Activated CD4-positive, alpha-beta T cell treated with anti-CD3 and anti-CD28 coated beads for 4 hours (primary cell): ENCODE measurements at places on chromosomes 2 and 18.

GRCh38 chr2:104930732-104931131, 76.8 kb downstream of the POU3F3 start:
- no peak for DNase-seq

DNA sequence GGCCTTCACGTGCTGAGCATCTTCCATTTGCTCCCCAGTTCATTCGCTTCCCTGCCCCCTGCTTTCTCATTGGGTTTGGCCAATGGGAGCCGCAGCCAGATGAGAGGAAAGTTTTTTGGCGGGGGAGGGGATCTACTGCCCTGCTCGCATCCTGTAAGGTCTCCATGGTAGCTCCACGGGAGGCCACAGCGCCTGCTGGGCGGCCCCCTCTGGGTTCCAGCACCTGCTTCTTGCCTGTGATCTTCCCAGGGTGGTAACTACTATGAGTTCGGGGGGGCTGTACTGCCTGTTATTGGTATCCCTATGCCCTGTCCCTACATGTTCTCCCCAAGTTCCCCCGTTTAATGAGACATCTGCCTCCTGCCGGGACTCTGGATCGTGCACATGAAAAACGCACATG, 57.2 kb downstream of the INPP5D start:
- DNase-seq = no peak

- no peak for DNase-seq
Observed at GRCh38 chr18:79000997-79001396, 21.4 kb downstream of the SALL3 start.

- no peak for DNase-seq
Observed at GRCh38 chr18:22069916-22070315, 99.5 kb upstream of the GATA6 start.

GRCh38 chr2:80238692-80239469, 65.7 kb downstream of the LRRTM1 start:
- DNase-seq = no peak

DNA sequence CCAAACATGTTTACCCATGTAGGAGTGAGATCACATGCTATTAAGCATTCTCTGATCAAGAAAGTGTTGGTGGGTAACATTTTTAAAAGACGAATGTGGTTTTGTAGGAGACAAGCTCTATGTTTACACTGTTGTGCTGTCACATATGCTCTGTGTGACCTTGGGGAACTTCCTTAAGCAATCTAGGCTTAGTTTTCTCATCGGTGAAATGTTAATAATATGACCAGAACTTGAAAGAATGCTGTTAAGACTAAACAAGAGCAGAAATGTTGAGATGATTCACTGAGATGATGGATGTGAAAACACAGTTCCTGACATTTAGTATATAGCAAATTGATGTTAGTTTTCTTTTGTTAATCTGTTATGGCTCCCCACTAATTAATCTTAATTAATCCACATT, 860.9 kb upstream of the CNTNAP5 start:
- no peak for DNase-seq

DNA sequence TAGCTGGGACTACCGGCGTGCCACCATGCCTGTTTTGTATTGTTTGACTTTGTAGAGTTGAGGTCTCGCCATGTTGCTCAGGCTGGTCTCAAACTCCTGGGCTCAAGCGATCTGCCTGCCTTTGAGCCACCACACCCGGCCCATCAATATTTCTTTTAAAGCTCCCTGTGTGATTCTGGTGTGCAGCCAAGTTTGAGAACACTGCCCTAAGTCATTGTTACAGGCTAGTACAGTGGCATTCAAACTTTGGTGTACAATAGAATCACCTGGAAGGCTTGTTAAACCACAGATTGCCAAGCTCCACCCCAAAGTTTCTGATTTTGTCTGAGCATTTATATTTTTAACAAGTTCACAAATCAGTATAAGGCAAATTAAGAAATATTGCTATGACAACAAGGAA, 99.9 kb downstream of the RBBP8 start:
- no peak for DNase-seq

DNA sequence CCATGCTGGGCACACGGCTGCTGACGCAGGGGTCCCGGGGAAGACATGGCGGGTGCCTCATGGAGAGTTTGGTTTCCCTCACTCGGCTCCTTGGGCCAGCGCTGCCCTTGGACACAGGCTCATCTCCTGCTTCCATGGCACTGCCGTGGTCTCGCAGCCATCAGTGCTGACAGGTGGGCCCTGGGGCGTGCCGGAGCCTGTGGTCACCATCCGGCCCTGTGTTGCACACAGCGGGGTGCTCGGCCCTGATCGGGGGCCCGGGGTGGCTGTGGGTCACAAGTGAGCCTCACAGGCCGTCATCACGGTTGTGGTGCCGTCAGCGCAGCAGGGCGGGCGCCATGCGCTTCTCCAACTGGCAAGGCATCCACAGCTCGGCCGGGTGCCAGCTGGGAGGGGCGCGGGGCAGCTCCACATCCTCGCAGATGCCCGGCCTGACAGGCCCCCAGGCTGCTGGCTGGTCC, 582 bp downstream of the RTP5 start:
- DNase-seq = no peak

- no peak for DNase-seq
Observed at GRCh38 chr2:58475756-58476155, 234.6 kb upstream of the FANCL start.

- DNase-seq = no peak
Observed at GRCh38 chr2:54977149-54977548, 73.1 kb downstream of the RTN4 start.

GRCh38 chr2:181146171-181146570, 165.8 kb downstream of the UBE2E3 start:
- DNase-seq = no peak

DNA sequence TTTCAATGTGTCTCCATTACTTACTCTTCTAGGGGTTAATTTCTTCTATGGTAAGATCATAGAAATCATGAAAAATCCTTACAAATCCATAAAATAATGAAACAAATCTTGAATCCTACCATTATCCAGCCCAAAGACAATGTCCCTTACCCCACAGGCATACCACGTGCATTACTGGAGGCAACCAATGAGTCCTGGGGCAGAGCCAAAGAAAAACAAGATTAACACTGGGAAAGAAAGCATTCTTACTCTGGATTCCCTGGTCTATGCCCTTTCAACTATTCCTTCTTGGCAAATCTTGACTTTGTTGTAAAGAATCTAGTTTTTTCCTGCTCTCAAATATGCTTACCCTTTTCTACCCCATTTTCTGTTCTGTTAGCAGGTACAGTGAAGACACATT, 3.1 kb upstream of the GALNT1 start:
- DNase-seq = no peak

GRCh38 chr18:13480571-13481255, 245.6 kb downstream of the FAM210A start:
- DNase-seq = no peak

- no peak for DNase-seq
Observed at GRCh38 chr18:1624612-1625011, 719.9 kb downstream of the ADCYAP1 start.

DNA sequence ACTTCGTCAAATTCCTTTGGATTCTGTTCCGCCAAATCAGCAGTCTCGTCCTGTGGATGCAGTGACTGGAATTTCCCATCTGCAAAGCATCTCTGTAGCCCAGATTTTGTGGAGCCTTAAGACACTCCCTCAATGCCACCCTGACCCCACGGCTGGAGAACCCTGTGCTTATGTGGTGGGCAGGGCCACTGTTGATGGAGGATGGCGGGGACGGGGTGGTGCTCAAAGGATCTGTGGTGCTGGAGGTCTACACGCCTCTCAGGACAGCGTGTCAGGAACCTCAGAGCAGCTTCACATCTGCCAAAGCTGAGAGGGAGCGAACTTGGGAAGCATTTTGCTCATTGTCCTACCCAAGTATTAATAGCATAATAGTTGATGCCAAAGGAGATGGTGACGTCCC, 200.1 kb downstream of the MGAT5 start:
- DNase-seq = no peak

DNA sequence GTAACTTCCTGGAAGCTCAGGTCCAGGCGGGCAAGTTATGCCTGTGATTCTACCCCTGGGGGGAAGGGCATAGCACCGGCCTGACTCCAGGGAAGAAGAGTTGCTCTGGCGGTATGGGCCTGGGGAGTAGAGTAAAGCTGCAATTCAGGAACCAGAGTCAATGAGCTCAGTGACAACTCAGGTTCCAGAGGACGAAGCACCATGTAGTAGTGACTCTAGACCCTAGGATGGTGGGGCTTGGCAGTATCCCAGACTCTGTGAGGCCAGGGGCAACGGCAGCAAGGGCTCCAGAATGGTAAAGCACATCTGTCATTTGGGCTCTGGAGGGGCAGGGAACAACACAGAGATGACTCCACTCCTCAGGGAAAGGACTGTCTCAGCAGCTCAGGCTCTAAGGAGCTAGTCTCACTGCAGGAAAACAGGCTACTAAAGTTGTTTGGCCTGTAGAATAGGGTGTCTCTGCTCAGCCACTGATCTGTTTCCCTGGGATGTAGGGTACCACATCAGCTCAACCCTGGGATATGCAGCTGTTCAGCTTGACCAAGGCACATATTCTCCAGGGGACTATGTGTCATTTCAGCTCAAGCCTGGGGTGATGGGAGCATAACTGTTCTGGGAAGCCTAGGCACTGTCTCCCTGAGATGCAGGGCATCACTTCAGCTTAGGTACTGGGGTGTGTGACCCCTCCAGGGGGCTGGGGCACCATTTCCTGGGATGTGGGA, 36.2 kb upstream of the RHOB start:
- no peak for DNase-seq

GRCh38 chr2:227016894-227017293, 147.1 kb downstream of the COL4A4 start:
- DNase-seq = no peak

GRCh38 chr2:232894251-232894650, 24.2 kb downstream of the SNORC start:
- DNase-seq = no peak

- no peak for DNase-seq
Observed at GRCh38 chr18:10269261-10269660, 185.2 kb upstream of the APCDD1 start.

- DNase-seq = no peak
Observed at GRCh38 chr18:56803051-56803450, 151.9 kb downstream of the WDR7 start.

DNA sequence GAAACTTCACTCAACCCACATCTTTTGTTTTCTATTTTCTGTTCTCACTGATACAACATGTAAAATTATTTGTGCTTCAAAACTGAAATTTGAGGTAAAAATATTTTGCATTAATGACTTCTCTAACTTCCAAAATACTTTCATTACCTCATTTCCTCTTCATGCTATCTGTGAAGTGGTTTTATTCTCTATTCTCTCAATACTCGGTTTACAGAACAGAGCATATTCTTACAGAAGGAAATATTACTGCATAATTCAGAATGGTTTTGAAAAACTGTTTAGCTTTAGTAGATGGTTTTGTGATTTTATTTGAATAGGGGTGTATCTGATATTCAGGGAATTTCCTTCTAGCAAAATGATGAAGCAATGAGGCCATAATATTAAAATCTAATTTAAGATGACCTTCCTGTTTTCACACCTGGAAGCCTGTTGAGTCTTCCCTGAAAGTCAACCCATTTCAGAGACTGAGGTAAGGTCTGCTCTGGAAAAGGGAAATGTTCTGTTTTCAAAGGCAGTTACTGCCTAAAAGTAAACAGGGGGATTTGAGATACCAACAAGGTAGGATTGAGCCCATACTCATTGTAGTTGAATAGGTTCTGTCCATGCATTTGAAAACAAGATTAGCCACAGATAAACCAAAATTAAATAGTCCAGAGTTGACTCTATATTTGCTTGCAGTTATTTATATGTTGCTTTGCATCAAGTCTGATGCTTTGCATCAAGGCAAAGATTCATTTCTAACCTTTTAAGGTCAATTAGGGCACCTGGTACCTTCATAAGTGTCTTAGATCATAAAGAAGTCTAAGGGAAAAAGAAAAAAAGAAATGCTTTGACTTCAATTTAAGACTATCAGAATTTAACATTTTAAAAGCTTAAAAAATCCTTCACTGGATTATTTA, 50.8 kb upstream of the PEX13 start:
- no peak for DNase-seq

- no peak for DNase-seq
Observed at GRCh38 chr2:2703762-2704427, 372.8 kb upstream of the MYT1L start.

GRCh38 chr2:136022396-136023146, 37.1 kb upstream of the DARS1 start:
- no peak for DNase-seq

- no peak for DNase-seq
Observed at GRCh38 chr18:78730546-78730945, 249.1 kb upstream of the SALL3 start.

- no peak for DNase-seq
Observed at GRCh38 chr2:76953733-76954347, 568.3 kb downstream of the LRRTM4 start.

DNA sequence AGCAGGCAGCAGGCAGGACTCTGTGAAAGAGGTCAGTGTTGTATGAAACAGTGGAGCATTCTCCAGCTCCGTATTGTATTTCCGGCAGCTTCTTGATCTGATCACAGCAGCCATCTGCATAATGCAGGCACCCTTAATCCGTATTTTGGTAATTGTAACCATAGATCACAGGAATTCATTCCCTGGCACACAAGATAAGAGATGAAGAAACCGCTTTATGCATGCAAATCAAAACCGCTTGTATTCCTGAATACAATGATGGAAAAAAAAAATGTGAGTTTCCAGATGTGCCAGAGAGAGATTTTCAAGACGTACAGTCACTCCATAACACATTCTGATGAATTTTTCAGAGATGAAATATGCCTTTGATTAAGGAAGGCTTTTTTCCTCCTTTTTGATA, 221.3 kb downstream of the ACKR3 start:
- no peak for DNase-seq

DNA sequence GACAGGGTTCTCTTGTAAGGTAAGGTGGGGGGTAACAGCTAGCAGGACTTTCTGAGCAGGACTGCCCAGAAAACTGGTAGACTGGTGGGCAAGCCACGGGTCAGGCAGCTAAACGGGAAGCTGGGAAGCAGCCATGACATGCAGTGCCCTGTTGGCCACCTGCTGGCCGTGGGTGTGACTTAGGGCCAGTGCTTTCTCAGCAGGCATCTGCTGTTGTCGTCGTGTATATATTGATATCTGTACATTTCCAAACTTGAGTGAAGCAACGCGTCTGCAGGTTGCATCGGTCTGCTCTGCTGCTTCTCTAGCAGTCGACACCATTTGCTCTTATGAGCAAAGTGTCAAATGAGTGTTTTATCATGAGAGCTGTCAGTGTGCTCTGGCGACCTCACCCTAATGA, 31.0 kb downstream of the COA5 start:
- no peak for DNase-seq

GRCh38 chr2:36569267-36569856, 28.6 kb downstream of the FEZ2 start:
- no peak for DNase-seq

- DNase-seq = no peak
Observed at GRCh38 chr2:82641598-82642180, 1817.4 kb downstream of the SUCLG1 start.

- no peak for DNase-seq
Observed at GRCh38 chr2:159267921-159268320, 18.6 kb downstream of the WDSUB1 start.
